ENCODE measurements at places on chromosomes 5 and 9. TPM values are rescaled to one million over a fixed set of nuclear protein-coding genes. Genes with fewer than 3 reads are reported as not detected.

Gene IFNA21
- total RNA-seq = not detected

Gene SH3GL2
- total RNA-seq = 4.1 TPM

Gene CPLANE1
- 15.5 TPM for total RNA-seq

Gene TAF11L7
- total RNA-seq = not detected

Gene MRPS27
- total RNA-seq = 35.5 TPM
